ENCODE measurements at places on chromosomes 6 and 20.

DNA sequence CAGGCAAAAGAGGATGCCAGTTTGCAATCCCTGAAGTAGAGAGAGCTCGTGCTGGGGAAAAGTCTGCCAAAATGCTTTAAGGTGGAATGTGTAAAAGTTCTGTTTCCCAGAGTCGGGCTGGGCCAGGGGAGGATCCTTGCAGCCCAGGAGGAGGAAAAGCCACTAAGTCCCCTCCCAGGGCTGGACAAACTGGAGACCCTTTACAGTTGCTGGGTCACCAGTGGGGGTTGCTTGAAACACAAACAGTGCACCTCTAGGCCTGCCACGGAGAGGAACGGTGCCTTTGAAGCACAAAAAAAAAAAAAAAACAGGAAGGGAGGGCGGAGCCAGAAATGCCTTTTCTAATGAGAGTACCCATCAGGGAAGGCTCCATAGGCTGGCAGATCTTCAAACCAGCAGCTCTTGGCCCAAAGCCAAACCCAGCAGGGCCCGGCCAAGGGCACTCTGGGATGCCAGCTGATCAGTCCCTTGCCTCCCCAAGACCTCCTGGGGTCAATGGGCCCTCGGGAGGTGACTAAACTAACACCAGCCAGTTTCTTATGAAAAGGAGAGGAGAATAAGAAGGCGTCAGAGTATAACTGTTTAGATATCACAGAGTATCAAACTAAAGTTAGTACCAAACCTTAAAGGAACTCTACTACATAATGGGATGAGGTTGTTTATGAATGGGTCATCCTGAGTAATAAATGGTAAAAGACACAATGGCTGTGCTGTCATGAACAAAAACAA is 23.7 kb downstream of the HLA-A start:
- no peak for DNase-seq

GRCh38 chr6:104599821-104600638 is 259.7 kb downstream of the HACE1 start:
- no peak for DNase-seq

DNA sequence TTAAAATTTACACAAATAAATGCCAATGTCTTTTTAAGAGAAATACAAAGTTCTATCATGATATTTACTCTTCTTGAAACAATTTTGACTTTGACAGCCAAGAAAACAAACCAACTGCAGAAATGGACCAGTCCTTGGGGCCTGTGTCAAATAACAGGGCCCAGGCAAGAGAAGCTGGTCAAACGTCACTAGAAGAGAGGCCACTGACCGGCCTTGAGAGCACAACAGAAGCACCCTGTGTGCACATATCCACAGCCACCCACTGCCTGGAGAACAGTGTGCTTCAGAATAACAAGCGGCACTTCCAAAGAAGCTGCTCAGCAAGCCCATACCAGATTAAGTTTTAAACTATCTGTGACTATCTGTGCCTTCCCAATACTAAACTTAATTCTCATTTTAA is 14.8 kb downstream of the APMAP start:
- no peak for DNase-seq

GRCh38 chr6:79504372-79504771 is 32.9 kb downstream of the LCA5 start:
- no peak for DNase-seq

DNA sequence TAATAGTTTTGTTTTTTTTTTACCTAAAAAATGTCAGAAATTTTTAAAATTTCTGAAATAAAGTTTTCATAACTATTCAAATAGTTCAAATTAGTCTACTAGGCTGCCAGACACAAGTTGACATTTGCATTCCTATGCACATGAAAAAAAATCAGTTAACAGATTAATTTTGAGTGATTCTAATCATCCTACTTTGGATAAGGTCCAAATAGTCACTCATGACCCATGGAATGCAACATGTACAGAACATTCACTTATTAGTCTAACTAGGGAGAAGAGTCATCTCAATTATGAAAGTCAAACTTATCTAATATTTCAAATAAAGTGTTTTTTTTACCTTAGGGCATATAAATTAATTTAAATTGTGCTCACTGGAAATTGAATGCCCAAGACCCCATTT is 390.2 kb downstream of the EPM2A start:
- DNase-seq = no peak

- DNase-seq = peak; percentile 50
Observed at GRCh38 chr20:9407805-9408421, 106.5 kb upstream of the LAMP5 start.

DNA sequence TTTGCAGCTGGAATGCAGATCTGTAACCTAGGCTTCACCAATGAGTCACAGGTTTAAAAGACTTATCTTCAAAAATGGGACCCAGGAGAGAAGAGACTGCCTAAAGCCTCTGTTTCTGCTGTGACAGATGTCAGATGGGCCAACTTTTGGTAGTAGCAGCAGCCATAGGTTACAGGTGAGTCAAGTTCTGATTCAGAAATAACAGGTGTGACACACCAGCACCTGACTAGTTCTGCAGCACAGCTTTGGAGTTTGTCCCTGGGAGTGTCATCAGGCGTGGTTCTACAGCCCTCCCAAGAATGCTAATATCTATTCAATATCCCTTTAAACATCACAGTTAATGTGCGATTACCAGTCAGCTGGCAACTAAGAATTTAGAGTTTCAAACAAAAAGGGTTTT is 121.9 kb upstream of the BTN3A2 start:
- no peak for DNase-seq

DNA sequence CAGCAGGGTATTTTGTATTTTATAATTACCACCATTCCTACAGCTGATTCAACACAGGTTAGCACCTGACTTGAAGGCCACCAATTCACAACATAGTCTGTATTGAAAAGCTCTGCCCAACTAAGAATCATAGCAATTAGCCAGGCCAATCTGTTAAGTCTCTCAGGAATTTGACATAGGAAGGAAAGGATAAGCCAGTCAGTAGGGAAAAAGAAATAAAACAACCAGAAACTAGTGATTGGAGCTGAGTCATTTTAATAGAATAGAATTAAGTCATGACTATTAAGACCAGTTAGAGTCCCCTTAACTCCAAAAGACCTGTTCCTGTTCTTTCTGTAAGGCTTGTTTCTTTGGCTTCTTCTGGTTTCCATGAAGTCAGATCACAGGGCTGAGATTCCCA is 8.1 kb downstream of the RANBP9 start:
- DNase-seq = no peak

- no peak for DNase-seq
Observed at GRCh38 chr6:105909106-105909505, 177.0 kb upstream of the PRDM1 start.

GRCh38 chr6:43639984-43640800 is 4.6 kb downstream of the MAD2L1BP start:
- DNase-seq = no peak

GRCh38 chr6:70375166-70375565 is 38.1 kb upstream of the FAM135A start:
- DNase-seq = no peak

GRCh38 chr6:31819871-31820299 is 4.5 kb downstream of the HSPA1A start:
- DNase-seq = no peak

DNA sequence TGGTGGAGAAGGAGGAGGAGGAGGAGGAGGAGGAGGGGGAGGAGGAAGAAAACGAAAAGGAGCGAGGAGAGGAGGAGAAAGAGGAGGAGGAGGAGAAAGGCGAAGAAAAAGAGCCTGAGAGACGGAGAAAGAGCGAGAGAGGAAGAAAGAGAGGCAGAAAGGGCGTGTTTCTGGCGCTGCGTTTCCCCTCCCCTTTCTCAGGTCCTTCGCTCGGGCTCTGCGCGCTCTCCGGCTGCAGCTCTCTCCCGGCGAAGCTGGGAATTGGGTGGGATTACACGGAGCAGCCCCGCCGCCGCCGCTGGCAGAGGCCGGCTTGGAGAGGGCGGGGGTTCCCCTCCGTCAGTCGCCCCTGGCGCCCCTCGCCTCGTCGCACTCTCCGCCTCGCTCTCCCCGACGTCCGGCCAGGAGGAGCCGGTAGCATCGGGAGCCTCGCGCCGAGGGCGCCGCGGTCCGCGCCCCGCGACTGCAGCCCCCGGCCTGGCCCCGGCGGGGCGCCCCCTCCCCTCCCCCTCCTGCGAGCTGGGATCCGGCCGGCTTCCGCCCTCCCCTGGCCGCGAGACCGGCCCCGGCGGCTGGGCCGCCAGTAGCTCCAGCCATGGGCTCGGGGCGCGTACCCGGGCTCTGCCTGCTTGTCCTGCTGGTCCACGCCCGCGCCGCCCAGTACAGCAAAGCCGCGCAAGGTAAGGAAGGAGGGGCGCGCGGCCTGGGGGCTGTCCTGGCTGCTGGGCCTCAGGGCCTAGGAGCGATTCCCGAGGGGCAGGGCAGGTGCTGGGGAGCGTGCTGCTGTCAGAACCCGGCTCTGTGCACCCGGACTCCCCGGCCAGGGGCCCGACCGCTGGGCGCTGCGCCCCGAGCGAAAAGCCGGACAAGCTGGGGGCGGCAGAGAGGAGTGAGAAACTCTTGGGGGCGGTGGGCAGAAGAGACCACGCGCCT is at the start of gene SCUBE3:
TSS of gene SCUBE3 (plus strand) at position 133 of the 933 bp plus-strand sequence. CDS start at position 596, 463 bp downstream.
- DNase-seq = no peak

DNA sequence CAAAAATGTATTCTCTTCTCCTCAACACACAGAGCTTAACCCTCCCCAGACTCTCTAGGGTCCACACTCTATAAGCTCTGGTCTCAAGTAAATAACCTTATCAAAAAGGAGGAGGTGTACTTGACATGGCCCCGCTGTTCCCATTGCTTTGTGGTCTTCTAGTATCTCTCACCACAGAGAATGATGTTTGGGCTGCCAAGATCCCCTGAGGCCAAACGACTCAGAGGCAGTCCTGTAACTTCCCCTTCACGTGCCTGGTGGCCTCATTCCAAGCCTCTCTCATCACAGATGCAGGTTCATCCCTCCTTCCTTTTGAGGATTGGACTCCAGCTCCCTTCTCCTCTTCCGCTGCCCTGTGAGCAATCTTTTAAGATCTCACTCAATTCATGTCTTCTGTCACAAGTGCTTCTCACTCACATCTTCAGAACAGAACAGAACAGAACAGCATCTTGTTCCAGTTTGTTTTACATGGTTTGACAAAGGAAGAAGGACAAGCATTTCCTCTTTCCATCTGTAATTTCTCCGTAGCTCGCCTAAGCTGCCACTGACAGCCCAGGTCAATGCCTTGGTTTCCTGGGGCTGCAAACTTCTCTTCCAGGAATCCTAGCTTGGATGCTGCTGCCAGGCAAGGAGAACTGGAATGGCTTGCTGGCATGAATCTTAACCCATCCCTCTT is 541.5 kb downstream of the CD83 start:
- no peak for DNase-seq

DNA sequence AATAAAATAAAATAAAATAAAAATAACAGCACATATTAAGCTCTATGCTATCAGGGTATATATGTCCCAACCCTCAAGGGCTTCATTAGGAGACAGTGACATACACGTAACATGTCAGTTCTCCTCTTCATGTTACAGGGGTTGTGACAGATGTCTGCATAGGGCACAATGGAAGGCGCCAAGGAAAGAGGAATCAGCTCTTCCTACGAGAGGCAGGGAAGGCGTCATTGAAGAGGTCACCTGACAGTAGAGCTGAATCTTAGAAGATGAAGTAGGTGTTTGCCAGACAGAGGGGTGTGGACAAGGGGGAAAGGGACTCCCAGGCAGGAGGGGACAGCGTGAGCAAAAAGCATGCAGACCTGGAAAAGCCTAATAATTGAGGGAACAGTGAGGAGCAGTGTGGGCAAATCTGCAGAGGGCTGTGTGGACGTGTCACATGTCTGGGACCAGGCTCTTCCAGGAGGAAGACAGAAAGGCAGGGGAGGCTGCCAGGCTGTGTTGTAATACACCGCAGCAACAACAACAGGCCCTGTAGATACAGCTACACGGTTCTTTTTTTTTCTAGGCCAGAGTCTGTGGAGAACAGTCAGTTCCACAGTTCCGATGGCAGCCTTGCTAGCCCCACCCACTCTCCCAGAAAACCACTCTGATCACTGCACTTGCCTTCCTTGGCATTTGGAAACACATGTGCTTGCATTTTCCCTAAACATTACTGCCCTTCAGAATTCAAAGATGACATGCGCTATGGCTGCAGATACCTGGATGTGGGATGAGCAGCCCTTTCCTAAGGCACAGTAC is 2.5 kb upstream of the FKBP5 start:
- DNase-seq = no peak

GRCh38 chr6:12022953-12023388 is 10.9 kb downstream of the HIVEP1 start:
- DNase-seq = no peak

DNA sequence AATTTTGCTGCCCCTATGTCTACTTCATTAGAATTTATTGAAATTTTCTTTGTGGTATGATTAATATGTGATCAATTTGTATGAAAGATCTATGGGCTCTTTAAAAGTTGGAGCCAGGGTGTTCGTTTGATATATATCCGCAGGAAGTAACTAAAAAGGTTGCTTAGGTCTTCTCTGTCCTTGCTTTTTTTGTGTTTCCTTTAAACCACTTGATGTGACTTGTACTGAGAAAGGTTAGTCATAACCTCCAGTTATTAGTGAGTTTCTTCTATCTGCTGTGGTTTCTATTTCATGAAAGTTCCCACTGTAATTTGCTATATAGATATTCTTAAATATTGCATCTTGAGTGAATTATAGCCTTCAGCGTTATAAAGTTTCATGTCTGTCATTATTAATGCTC is 585.3 kb upstream of the ARID1B start:
- DNase-seq = no peak

DNA sequence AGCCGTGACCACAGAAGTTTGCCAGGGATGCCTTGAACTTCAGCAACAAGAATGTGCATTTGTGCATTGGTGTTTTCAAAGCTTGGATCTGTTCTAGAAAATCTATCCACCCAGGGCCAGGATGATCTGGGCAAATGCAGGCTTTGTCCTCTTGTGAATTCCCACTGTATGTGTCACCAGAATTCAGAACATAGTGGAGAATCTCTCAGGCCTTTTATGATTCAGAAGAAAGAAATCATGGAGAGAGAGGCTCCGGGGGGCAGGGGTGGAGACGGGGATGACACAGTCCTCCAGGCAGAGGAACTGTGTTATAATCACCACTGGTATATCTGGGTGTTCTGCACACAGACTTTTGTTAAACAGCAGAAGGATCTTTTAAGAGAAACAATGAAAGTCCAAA is 304.1 kb downstream of the CDH4 start:
- DNase-seq = peak; percentile 12

DNA sequence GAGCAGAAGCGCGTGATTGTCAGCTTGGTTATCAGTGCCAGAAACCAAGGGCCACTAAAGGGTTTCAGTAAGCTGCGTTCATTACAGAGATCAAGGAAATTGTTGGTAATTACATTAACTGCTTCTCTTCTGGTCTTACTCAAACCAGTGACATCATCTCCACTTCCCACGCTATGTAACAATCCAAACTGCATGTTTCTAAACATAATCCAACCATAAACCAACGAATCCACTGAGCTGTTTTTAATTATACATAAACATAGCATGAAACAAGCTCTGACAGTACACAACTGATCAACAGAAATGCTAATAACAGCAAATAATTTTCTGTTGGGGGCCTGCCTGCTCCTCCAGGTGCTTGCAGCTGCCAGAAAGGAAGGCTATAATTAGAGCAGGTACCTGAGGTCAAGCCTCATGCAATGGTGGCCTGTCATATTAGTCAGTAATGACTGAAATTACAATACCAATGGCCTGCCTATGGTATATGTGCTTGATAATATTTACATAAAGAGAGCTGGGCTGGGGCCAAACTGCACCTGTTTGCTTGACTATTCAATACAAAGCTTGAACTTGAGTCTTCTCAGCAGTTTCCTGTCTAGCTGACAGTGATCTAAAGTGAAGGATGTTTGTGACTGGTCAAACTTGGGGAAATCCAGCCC is 40.1 kb downstream of the ILRUN start:
- no peak for DNase-seq

- DNase-seq = no peak
Observed at GRCh38 chr20:51700809-51701285, 67.3 kb downstream of the ATP9A start.

GRCh38 chr20:55667955-55668354 is 337.4 kb downstream of the CBLN4 start:
- DNase-seq = no peak
